ENCODE measurements at places on chromosomes 1 and 21.

GRCh38 chr1:81582467-81582986, 218.2 kb upstream of the ADGRL2 start:
- no peak for DNase-seq

- DNase-seq, result peak; percentile 78
Observed at GRCh38 chr1:7432102-7432899, 338.8 kb upstream of the VAMP3 start.

DNA sequence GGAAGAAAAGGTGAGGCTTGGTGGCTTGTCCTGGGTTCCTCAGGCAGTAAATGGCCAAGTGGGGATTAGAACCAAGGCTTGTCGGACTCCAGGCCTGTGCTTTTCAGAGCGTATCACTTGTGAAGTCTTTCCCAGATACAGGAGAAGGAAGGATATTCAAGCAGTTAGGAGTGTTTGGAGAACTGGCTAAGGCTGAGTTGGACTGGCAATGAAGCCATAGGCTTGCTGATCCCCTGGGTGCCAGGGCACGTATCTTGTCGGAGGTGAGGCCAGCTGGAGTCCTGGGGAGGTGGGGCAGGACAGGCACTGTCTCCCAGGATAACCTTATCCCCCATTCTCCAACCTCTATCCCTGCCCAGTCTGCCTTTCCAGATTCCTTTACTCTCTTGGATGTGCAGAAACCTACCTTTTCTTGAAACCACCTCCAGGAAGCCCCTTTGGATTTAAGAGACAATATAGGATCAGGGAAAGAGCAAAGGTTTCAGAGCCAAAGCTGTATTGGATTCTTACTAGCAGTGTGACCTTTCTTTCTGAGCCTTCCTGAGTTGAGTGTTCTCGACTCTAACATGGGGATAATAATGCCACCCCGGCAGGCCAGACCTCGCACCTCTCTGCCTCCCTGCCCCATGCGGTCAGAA, 18.2 kb downstream of the WNT4 start:
- no peak for DNase-seq

DNA sequence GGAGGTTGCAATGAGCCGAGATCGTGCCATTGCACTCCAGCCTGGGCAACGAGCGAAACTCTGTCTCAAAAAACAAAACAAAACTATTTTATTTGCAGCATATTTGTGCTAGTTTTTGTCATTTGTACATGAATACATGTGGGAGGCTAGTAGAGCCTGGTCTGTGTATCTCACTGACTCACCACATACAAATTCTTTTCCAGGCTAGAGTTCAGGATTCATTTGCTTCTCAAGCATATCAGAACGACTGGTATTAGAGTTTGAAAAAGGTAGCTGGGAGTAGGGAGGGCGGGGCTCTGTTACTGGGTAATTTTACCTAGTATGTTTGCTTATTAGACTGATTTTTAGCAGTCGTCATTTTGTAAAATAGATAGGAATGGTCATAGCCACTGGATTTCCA, 4.5 kb upstream of the TOR3A start:
- no peak for DNase-seq

GRCh38 chr1:38134294-38134755, 87.7 kb upstream of the POU3F1 start:
- DNase-seq, result no peak

DNA sequence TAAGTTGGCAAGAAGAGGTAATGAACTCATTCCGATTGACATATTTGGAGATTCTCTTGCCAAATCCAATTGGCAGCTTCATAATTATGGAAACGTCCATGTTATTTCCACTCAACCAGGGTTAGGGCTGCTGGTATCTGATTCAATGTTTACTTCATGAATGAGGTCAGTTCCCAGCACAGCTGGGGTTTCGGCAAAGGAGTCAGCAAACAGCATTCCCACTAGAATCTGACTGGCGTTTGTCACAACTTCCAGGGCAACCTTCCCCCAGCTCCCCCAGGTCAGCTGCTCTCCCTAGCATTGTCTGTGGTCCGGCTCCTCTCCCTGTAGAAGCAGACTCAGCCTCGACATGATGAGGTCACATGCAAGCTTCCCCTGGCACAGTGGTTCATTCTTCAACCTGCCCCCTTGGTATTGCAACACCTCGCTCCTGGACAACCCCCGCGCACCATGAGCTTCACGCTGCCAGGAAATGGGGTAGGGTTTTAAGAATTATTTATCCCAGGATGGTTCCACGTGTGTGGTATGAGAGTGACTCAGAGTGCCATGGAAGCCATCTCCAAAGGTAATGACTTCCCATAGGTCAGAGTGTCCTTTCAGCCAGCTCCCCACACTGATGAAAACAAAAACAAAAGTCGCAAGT, 100.7 kb upstream of the SLC25A33 start:
- no peak for DNase-seq

DNA sequence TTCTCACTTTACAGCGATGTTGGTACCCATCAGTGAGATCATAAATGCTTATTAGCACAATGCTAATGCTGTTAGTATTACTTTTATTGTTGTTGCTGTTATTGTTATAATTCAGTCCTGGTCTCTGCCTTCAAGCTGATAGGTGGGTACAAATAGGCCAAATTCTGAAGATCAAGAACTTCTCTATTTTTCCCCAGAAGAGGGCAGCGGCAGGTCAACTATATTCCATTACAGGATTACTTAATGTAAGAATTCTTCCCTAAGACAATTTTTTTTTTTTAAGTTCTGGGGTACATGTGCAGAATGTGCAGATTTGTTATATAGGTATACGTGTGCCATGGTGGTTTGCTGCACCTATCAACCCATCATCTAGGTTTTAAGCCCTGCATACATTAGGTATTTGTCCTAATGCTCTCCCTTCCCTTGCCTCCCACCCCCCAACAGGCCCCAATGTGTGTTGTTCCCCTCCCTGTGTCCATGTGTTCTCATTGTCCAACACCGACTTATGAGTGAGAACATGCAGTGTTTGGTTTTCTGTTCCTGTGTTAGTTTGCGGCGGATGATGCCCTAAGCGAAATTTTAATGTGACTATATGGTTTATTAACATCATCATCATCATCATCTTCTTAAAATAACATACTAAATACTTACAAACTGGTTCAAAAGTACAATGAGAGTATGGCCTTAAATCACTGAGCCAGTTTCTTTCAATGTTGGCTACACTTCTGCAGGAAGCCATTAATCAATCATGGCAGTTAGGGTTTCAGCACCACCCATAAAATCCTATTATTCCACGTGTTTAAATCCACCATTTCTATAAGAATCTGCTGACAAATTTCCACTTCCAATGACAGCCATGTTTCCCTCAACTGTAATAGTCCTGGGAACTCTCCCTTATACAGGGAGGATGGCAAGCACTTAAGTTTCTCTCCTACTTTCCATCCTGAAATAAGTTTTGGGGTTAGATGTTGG, 19.2 kb downstream of the SLC19A2 start:
- peak; percentile 68 for DNase-seq

DNA sequence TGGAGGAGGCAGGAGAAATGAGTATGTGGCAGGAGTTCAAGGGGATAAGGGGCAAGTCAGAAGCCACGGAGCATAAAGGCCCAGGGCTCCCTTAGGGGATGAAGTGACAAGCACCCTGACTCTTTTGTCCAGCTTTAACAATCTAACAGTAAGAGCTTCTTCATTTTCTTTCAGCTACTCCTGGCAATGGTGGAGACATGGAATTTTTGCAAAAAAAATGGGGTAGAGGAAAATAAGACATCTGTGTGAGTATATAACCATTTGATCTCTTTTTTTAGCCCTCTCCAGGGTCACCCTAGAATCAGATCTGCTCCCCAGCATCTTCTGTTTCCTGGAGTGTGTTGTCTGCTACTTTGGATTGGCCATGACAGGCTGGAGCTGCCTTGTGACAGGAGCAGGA, 47.1 kb downstream of the ZNF697 start:
- DNase-seq, result no peak

- DNase-seq, result peak; percentile 8
Observed at GRCh38 chr21:41786509-41786987, 19.7 kb upstream of the RIPK4 start.

DNA sequence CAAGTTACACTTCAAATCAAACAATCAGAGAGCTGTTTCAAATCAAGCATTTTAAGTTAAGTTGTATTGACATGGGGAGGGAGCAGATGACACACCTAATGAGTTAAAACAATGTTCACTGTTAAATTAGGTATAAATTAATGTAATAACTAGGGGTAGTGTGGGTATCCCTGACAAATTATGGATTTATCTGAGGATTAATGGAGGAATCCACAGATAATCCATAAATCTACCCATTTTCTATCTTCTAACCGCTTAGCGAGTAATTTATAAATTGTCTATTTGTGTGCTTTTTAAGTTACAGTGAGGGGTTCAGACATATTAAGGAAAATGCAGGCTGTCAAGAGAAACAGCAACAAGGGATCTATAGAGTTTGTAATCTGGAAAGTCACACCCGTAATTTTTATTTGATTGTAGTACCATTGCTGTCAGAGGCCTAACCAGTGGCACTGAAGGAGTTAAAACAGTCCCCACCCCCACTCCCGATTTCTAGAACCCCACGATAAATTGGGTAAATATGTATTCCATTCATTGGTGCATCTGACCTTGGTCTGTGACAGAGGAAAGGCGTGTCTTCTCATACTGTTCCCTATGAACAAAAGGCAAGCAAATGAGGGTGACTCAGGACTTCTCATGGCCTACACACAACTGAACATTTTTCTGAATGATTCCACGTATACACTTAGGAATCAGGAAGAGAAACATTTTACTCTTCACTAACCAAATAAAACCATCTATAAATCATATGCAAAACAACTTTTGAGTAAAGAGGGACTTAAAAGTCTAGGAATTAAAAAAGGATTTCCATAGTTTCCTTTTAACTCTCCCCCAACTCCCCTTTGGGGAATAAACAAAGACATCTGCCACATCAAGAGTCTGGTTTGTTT, 7.4 kb downstream of the IRF2BP2 start:
- no peak for DNase-seq

- DNase-seq, result no peak
Observed at GRCh38 chr1:152801333-152801732, 4.8 kb downstream of the LCE1D start.

- peak; percentile 61 for DNase-seq
Observed at GRCh38 chr21:46393941-46394594, 64.6 kb upstream of the DIP2A start.

DNA sequence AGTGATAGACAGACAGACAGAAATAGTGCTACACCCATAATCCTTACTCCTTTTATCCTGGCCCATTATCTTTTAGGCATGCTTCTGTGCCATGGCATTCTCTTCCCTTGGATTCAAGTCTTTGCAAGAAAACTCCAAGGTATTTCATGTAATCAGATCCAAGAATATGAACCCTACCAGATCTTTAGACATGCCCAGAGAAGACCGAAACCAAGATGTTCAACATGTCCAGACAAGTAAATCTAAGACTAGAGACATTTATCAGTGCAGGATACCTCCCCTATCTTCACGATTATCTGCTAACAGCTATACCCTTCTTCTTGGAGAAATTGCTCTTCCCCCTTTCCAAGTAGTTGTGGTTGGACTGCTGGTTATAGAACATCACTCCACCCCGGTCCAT, 11.8 kb upstream of the C1orf141 start:
- DNase-seq, result no peak

- DNase-seq, result no peak
Observed at GRCh38 chr1:34360574-34360973, 183.9 kb downstream of the C1orf94 start.

DNA sequence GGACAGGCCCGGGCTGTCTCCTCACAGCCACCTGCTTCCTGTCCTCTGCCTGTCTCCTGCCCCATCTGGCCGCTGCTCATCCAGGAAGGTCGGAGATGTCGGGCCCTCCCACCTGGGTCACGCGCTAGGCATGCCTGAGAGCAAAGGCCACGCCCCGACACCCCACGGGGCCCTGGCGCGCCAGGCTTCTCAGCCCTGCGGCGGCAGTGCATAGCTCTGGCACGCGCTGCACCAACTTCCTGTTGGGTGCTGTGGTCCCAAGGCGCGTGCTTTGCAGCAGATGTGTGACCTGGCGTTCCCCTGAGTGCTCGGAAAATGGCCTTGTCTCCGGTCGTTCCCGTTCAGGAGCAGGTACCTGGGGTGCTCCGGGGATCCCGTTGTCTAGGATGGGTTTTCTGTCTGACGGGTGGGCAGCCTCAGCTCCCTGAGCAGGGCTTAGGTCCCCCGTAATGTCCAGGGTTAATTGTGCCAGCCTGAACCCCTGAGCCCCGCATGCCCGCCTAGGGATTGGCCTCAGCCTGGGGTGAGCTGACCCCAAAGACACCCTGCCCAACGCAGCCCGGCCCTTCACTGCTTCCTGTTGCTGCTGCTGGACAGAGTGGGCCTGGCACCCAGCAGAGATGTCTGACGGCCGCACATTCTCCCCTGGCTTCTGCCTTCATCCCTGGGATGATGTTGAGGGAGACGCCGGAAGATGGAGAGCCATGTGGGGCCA, 19.4 kb upstream of the KCNAB2 start:
- DNase-seq, result peak; percentile 93

- DNase-seq, result no peak
Observed at GRCh38 chr1:205360891-205361290, 4.2 kb upstream of the KLHDC8A start.

DNA sequence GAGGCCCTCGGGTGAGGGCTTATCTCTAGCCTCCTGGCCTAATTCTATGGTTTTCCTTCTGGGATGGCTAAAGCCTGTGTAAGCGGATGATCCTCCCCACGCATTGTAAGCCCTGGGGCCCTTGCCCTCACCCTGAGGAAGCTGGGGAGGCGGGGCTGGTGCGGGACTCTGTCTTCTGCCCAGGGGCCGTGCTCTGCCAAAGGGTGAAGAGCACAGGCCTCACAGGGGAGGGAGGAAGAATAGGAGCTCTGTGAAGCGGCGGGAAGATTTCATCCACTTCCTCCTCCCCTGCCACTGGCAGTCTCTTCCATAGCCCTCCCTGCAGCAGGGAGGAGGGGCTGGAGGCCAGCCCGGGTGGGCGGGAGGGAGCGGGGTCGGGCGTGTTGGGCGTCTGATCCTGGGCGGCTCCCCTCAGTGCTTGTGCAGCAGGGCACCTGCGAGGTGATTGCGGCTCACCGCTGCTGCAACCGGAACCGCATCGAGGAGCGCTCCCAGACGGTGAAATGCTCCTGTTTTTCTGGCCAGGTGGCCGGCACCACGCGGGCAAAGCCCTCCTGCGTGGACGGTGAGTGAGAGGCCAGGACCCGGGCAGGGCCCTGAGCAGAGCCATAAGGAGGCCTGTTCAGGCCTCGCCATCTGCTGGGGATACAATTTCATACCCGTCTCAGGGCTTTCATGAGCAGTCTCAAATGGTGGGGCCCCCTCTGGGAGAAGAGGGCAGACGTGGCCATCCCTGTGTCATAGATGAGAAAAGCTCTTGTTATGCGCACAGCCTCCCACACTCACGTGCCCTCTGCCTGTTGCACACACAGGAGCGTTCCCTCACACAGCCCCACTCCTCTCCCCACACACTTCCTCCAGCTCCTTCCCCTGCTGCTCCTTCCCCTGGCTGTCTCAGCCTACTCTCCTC, 7.7 kb upstream of the PPM1J start:
- no peak for DNase-seq

- DNase-seq, result peak; percentile 14
Observed at GRCh38 chr1:186155594-186155993, 219.5 kb downstream of the TPR start.

- DNase-seq, result no peak
Observed at GRCh38 chr1:55959136-55959548, 620.2 kb downstream of the PLPP3 start.

DNA sequence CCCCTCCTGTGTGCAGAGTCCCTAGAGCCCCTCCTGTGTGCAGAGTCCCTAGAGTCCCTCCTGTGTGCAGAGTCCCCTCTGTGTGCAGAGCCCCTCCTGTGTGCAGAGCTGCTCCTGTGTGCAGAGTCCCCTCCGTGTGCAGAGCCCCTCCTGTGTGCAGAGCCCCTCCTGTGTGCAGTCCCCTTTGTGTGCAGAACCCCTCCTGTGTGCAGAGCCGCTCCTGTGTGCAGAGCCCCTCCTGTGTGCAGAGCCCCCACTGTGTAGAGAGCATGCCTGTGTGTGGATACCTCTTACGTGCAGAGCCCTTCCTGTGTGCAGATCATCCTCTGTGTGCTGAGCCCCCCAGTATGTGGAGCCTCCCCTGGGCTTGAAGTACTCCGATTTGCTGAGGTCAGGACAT, 8.3 kb upstream of the HES5 start:
- no peak for DNase-seq
